Right lobe of liver (tissue), 6 donors: ENCODE measurements at places on chromosomes 3 and 15. TPM values are rescaled to one million over a fixed set of nuclear protein-coding genes. Genes with fewer than 3 reads are reported as not detected.

- no peak for DNase-seq
These were observed 2.4 kb upstream of the SKIC8 start for GRCh38 chr15:78301828-78302227.

DNA sequence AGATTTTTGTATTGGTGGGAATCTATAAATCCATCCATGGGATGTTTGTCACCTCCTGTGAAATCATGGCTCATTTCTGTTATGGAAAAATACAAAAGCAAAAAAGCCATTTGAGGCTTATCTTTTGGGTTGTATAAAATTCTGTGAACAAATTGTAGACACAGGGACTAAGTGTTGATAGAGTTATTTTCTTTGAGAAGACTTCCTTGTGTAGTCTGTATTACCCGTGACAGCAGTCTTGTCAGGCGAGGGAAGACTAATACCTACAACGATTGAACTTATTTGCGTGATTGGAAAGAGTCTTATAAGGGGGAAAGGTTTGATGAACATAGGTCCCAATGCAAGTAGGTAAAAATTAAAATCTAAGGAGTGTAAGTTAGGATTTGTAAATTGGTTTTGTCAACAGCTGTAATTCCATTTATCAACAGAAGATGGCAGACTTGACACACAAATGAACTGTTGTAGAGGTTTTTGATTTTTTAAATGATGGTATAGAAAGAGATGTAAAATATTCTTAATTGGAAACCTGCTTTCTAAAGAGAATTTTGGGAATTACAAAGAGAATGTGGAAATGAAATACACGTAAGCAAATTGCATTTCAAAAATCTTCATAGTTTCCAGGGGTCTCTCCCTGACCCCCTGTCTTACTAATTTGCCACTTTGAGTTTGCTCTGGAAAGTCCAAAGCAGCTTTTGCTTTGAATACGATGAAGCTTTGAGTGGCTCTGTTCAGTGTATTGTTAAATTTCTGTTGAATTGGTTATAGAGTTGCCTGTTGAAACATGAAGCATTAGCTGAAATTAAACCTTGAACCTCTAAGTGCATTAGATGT, 33.2 kb downstream of the SLC25A26 start:
- DNase-seq: no peak

The RASL12 gene
- 1.5 TPM for total RNA-seq

The SCG5 gene
- total RNA-seq: 4.0 TPM

GRCh38 chr3:131363275-131363674, 18.3 kb upstream of the NUDT16 start:
- no peak for DNase-seq

GRCh38 chr15:59304034-59304795, 68.5 kb downstream of the MYO1E start:
- no peak for DNase-seq

The DUOXA2 gene
- not detected for total RNA-seq

DNA sequence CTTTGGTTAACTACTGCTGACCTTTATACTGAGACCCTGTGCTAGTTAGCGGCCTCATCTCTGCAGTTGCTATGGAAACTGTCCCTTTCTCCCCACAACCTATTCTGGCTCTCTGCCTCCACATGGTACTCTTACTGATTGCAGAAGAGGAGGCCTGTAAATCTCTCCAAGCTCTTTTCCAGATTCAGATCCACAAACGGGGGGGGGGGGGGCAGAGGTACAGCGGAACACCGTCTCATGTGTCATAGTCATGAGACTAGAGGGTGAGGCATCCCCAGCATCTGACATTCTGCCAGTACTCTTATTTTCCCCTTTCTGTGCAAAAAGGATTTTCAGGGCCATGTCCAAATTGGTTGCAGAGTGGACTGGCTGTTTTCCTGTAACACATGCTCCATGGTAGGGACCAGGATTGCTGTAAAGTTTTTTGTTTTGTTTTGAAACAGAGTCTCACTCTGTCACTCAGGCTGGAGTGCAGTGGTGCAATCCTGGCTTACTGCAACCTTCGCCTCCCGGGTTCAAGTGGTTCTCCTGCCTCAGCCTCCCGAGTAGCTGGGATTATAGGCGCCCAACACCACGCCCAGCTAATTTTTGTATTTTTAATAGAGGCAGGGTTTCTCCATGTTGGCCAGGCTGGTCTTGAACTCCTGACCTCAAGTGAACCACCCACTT, 8.3 kb upstream of the MAP1A start:
- no peak for DNase-seq

- no peak for DNase-seq
These were observed 6.1 kb downstream of the OR5H15 start for GRCh38 chr3:98172621-98173020.

The GPR149 gene
- total RNA-seq: not detected

- DNase-seq: no peak
These were observed 681 bp upstream of the IL5RA start for GRCh38 chr3:3110749-3111361.

- no peak for DNase-seq
These were observed 405.6 kb downstream of the NTRK3 start for GRCh38 chr15:87850916-87851315.

The CD200R1 gene
- 0.86 TPM for total RNA-seq

The LMCD1 gene
- total RNA-seq: 3.0 TPM

The GOLGA6L1 gene
- total RNA-seq: not detected

GRCh38 chr15:74907163-74907870, 666 bp upstream of the FAM219B start:
- DNase-seq: no peak

The INSYN1 gene
- 0.53 TPM for total RNA-seq

- DNase-seq: no peak
These were observed 50.7 kb upstream of the C3orf49 start for GRCh38 chr3:63768386-63768785.

DNA sequence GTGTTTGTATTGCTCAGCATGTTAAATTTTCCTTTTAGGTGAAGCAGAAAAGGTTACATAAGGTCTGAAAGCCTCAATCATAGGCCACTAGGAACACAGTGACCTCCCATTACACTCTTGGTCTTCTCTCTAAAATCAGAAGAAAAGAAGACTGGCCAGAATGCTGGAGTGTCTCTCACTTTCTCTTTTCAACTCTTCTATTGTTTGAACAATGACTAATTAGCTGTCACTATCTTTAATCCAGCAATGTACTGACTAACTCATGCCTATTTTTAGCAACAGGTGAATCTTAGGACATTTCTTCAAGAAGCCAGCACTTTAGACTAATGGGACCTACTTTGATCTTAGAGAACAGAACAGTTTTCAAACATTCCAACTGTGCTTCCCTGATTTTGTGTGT, 142.8 kb downstream of the TGFBR2 start:
- no peak for DNase-seq
